ENCODE measurements at places on chromosomes 11 and 22.

- no peak for DNase-seq
Measured at GRCh38 chr11:19648321-19648720, 64.3 kb upstream of the NAV2 start.

- peak; percentile 74 for DNase-seq
Measured at GRCh38 chr11:64245797-64246620, 734 bp downstream of the PPP1R14B start.

DNA sequence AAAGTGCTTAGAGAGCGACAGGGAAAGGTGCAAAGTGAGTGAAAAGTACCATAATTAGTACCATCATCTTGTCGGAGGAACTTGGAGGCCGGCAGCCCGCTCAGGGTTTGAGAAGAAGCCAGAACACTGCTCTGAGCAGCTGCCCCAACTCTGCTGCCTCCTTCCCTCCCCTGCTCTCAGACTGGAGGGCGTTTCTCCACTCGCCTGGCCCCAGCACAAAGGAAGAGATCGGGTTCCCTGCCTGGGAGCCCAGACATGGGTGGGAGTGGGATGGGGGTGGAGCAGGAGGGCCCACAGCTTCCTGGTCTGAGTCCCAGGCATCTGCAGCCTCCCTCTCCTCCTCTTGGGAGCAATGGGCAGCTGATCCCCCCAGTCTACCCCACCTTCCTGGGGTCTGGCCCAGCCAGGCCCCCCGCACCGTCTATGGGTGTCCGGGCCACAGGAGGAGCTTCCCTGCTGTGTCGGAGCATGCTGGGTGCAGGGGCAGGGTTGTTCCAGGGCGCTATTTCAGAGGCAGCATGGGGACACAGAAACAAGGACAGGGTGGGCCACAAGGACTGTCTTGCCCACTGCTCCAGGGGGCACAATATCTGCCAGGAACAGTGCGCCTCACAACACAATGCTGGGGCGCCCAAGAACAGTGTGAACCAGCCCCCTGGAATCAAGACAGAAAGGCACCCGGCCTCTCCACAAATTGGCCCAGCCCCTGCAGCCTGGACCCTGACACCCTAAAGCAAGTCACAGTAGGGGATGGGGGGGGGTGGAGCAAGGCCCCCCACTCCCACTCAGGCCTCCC, 4.8 kb downstream of the LIF start:
- DNase-seq: no peak

DNA sequence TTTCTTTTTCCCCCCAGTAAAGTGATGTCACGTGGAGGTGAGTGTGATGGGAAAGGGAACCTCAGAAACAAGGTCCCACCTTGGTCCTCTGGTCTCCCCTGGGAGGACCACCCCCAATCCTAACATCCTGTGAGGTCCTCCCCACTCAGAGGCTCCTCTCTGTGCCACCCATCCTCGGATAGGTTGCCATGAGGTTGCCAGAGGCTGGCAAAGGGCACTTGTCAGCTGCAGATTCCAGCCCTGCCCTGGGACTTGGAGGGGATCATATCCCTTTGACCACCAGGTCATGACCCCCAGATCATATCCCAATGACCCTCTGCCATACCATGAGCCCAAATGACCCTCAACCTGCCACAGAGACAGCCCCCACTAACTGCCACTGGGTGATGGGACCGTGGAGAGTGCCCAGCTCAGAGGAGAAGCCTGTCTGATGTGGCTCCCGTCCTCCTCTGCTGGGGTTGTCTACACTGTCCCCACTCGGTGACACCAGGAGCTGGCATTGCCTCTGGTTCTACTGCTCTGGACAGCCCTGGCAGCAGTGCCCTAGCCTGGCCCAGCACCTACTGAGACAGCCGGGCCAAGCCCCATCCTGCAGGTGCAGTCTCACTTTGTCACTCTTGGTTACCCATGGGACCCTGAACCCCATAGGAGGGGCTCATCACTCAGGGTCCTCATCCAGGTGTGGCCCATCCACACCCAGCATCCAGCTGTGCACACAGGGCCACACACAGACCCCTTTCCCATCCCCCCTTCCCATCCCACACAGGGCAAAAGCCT, 90.2 kb upstream of the KCNQ1OT1 start:
- no peak for DNase-seq

GRCh38 chr22:31882971-31883370, 61.4 kb upstream of the YWHAH start:
- DNase-seq: no peak

DNA sequence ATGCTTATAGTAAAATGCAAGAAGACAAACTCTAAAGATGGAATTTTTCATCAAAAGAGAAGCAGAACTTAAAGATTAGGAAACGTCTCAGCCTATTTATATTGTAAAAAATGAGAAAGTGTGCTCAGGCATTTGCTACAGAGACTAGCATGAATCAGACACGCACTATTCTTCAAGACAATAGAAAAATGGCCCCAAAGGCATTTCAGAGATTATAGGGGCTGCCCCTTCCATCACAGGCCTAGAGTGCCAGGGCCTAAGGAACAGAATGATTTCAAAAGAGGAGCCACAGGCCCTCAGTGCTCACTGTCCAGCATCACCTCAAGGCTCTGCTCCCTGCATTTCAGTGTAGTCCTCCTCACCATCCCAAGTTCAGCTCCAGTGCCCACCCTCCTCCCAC, 27.5 kb downstream of the TNKS1BP1 start:
- no peak for DNase-seq

DNA sequence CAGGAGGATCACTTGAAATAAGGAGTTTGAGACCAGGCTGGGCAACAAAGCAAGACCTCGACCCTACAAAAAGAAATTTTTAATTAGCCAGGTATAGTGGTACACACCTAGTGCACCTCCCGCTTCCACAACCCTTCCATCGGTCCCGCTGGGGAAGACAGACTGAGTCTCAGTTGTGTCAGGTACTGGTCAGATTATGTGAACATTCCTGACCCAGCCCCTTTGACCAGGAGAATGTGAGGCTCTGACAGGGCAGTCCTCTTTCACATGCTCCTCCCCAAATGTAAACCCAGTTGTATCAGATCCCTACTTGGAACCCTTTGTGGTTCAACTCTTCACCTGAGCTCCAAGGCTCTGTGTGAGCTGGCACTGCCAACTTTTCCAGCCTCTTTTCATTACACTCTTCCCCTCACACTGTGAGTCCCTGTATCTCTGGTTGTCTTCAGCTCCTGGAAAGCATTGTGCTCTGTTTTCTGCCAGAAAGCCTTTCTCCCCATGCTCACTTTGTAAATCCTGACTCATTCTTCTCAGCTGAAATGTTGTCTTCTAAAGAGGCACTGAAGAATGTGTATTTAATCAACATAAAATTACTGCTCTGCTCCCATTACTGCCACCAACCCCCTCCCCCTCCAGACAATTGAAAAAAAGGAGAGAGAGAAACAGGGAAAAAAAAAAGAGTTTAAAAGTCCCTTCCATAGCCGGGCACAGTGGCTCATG, 2.1 kb upstream of the TTLL12 start:
- no peak for DNase-seq

- no peak for DNase-seq
Measured at GRCh38 chr11:63505857-63506528, at the start of gene LGALS12. Gene LGALS12, plus strand, starts transcription at chr11:63506084. Its CDS starts 375 bp downstream, at chr11:63506459.

- peak; percentile 81 for DNase-seq
Measured at GRCh38 chr22:40922484-40923303, 28.5 kb upstream of the RBX1 start.

GRCh38 chr11:121486054-121486453, 33.3 kb upstream of the SORL1-AS1 start:
- DNase-seq: no peak

DNA sequence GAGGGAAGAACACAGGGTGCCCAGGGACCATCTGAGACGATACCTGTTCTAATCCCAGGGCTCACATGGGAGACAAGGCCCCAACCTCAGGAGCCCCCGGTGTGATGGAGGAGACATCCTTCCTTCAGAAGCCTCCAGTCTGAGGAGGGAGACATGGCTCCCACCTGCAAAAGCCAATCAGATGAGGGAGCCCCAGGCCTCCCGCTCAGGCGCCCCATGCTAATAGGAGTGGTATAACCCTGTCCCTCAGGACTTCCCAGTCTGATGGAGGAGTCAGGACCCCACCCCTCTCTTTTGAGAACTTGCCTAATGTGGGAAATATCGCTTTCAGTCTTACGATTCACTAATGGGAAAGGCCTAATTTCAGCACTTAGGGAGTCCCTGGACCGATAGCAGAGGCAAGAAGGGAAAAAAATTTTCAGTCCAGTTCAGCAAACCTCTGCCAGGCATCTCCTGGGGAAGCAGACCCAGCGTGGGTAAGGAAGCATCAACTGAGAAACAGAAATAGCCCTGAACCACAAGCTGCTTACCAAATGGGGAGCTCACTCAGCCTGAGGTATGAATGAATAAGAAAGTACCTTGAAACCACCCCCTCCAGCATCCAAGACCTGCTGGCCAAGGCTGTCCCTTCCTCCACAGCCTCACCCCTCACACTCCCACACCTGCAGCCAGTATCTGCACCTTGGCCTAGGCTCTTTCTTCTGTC, 5.9 kb downstream of the ARRB1 start:
- no peak for DNase-seq

GRCh38 chr22:21020802-21021429, 6.0 kb downstream of the P2RX6 start:
- no peak for DNase-seq

DNA sequence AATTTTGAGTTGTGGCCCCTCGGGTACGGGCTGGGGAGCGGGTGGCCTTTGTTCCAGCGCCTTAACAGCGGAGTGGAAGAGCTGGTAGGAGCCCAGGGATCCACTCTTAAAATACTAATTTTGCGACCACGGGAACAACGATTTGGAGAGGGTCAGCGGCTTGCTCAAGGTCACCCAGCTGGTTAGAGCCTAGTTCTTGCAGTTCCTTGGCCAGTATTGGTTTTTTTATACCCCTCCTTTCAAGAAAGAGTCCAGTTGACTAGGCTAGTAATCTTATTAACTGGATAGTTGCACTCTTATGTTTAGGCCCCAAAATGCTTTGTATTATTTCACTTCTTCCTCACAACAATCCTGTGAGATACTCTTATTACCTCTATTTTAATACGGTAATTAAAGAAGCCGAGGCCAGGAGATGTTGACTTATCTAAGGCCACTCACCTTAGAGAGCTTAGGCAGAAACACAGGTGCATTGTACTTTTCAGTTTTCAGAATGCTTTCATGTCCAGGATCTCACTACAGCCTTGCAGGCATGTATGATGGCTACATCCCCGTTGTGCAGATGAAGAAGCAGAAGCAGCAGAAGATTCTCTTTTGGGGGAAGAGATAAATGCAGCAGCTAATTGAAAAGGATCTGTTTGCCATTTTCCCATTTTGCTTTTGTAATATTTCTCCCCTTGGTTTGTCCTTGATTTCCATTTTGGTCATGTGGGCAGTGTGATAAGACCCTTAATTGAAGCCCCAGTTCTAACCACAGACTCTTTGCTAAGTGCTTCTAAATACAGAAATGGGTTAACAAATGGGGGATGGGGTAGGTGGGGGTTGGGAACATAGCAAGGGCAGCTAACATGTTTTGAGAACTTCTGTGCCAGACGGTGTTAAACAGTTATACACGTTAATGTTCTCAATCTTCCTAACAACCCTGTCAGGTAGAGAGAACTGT, 1.4 kb downstream of the SREBF2 start:
- no peak for DNase-seq

DNA sequence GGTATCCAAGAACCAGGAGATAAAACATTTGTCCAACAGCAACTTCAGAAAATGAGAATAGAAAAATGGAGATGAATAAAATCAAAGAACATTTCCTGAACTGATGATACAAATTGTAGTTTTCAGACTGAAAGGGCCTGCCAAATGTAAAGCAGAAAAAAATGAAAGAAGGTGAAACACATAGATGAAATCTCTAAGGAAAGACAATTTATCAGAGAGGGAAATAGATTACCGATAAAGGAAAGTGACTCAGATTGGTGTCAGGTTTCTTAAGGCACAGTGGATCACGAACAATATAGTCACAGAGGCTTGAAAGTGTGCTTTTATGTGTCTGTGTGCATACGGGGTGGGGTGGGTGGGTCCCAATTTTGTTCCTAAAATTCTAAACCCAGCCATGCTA, 4.1 kb upstream of the STT3A start:
- DNase-seq: no peak

GRCh38 chr11:120137187-120137610, 714 bp downstream of the TRIM29 start:
- no peak for DNase-seq

GRCh38 chr11:123073343-123074057, 11.6 kb upstream of the HSPA8 start:
- DNase-seq: no peak

DNA sequence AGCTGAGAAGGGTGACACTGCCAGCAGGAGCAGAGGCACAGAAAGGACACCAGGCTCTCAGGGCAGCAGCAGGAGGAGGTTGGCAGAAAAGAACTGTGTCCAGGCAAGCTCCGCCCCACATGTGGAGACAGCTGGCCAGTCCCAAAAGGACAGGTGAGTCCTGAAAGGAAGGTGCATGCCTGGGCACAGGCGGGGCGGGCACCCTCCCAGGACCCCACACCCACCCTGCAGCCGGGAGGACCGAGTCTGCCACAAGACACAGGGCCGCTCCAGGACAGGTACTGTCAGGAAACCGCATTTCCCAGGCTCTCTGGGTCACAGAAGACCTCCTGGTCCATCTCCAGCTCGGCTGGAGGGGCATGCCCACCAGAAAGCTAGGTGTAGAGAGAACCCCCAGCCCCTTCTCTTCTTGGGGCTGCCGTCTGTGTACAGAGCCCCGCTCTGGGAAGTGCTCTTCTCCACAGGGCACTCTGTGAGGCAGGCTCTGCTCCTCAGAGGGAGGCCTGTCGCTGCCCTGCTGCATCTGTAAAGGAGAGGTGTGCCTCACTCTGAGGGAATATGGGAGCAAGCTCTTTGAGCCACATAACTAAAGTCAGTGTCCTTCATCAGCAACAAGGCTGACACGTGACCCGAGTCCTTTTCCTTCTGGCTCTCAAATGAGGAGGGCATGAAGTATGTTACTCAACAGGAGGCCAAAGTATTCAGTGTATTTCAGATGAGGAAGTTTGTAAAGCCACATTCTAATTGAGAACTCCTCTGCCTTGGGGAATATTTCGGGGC, 50.5 kb downstream of the CLTCL1 start:
- DNase-seq: no peak

GRCh38 chr11:121059605-121060004, 35.7 kb downstream of the TBCEL start:
- peak; percentile 6 for DNase-seq

GRCh38 chr11:88231894-88232482, 56.7 kb upstream of the RAB38 start:
- DNase-seq: peak; percentile 26

DNA sequence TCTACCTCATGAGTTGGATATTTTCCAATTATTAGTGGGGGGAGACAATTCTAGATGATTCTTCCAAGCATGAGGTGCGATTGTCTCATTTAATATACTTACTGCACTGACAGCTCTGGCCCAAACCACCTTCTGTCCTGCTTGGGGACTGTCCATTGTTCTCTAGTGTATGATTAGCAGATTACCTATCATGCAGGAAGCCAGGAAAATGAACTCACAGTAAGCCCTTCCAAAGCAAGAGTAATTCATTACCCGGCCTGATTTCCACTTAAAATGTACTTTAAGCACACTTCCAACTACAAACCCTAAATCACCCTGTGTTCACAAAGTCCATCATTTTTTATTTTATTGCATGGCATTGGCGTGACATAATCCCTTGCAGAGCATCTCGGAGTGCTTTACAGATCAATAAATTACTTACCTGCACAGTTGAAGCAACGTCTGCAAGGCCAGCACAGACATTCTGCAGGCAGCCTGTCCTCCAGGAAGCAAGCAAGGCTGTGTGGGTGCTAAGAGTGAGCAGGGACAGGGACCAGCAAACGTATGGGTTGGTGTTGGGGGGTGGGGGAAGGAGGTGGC, 838.2 kb downstream of the NTM start:
- DNase-seq: no peak

Measured in CD4-positive, alpha-beta T cell treated with Interleukin-4 for 1 hour (primary cell).